ENCODE measurements at places on chromosomes 7 and 10.

DNA sequence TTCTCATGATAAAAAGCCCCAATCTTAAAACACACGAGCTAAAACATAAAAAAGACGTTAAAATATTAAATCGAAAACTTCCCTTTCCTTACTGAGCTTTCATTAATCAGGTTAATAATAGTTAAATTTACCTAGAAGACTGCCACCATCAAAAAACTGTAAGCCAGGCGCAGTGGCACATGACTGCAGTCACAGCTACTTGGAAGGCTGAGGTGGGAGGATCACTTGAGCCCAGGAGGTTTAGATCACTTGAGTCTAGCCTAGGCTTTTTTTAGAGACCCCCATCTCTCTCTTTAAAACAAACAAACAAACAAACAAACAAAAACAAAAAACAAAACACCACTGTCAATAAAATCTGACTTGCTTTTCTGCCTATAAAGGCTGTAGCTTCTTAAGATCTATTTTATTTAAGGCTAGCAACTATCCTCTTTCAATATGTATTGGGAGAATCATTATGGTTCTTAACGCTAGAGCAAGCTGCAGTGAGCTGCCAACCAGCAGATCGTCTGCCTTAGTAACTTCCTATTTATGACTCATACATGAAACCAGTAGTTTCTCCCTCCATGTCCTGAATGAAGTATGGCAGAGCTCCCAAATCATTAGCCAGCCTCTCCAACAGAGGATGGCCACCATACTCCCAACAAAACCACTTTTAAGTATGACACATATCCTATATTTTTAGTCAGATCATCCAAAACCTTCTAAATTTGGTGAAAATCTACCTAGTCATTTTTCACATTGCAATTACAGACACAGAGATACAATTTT is 163.7 kb downstream of the SRPK2 start:
- no peak overlapping the region for H3K27ac ChIP-seq
- peaks cover 13% of the 10 kb centered on the region for H3K4me1 ChIP-seq
- DNase-seq: no peak
- H3K4me3 ChIP-seq: no peak overlapping the region
- H3K36me3 ChIP-seq: peaks cover 8% of the 10 kb centered on the region

GRCh38 chr7:1432411-1433082 is 26.7 kb downstream of the MICALL2 start:
- H3K27ac ChIP-seq: no peak overlapping the region
- H3K27me3 ChIP-seq: peaks cover 2% of the 10 kb centered on the region
- H3K4me1 ChIP-seq: peaks cover 2% of the 10 kb centered on the region
- no peaks in the 10 kb centered on the region for H3K36me3 ChIP-seq
- peak; percentile 51 for DNase-seq
- no peak overlapping the region for H3K4me3 ChIP-seq

DNA sequence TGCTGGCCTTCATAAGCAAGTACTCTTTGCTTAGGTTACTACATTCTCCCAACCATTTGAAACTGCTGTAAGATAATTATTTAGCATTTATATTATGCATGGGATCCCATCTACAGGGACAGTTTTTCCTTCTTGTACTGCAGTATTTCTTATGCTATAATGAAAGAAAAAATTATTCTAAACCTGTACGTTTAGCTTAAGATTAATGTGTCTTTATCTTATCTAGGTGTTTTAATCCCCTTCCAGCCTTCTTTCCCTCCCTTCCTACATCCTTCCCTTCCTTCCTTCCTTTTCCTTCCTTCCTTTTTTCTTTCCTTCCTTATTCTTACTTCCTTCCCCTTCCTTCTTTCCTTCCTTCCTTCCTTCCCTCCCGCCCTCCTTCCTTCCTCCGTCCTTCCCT is 778.3 kb downstream of the CNTNAP2 start:
- no peak overlapping the region for H3K27ac ChIP-seq
- no peak overlapping the region for H3K4me3 ChIP-seq
- DNase-seq: no peak
- H3K27me3 ChIP-seq: no peaks in the 10 kb centered on the region
- H3K36me3 ChIP-seq: no peaks in the 10 kb centered on the region

DNA sequence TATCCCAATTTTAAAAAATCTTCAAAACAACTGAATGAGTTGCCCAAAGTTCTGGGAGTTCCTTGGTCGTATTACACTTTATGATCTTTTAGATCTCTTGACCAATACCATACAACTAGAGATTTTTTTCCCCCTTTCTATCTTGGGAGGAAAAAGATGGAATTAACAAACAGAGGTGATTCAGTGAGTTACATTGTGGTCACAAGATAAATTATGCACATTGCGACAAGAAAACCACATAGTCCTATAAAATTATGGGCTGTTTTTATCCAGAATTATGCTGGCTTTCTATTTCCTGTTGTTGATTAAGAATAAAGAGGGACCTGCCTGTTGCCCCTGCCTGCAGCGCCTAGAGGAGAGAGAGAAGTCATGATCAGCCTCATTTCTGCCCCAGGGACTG is 8.2 kb upstream of the SGPL1 start:
- no peak overlapping the region for H3K27ac ChIP-seq
- H3K4me3 ChIP-seq: no peak overlapping the region
- no peaks in the 10 kb centered on the region for H3K36me3 ChIP-seq
